MCF 10A (cell line): ENCODE measurements at places on chromosomes 1 and 21.

DNA sequence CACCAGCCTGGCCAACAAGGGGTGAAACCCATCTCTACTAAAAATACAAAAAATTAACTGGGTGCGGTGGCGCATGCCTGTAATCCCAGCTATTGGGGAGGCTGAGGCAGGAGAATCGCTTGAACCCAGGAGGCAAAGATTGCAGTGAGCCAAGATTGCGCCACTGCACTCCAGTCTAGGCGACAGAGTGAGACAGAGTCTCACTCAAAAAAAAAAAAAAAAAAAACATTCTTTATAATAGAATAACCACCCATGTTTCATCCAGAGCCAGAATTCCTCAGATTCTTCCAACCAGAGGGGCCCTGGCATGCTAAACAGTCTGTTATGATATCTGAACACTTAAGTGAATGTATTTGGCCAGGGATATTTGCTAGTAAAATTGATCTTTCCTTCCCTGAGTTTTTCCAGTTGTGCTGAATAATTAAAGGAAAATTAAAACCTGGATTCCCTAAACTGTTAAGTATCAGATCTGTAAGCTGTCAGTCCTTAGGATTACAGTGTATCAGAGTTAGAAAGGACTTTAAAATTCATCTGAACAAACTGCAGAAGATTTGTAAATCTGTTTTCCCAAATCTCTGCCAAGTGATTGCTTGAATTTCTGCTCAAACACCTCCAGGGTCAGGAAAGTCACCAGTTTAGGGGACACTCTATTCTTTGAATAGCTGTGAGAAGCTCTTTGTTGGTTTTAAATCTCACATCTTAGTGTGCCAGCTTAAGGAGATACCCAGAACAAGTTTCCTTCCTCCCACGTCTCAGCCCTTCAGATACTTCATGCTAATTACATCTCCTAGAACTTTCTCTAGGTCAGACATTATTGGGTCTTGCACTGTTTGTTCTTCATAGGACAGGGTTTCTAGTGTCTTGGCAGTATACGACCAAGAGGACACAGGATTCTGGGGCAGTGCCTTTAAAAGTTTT, 84.6 kb upstream of the BMP8A start:
- DNase-seq: no peak

GRCh38 chr1:212284332-212284743, 872 bp upstream of the PPP2R5A start:
- DNase-seq: no peak

DNA sequence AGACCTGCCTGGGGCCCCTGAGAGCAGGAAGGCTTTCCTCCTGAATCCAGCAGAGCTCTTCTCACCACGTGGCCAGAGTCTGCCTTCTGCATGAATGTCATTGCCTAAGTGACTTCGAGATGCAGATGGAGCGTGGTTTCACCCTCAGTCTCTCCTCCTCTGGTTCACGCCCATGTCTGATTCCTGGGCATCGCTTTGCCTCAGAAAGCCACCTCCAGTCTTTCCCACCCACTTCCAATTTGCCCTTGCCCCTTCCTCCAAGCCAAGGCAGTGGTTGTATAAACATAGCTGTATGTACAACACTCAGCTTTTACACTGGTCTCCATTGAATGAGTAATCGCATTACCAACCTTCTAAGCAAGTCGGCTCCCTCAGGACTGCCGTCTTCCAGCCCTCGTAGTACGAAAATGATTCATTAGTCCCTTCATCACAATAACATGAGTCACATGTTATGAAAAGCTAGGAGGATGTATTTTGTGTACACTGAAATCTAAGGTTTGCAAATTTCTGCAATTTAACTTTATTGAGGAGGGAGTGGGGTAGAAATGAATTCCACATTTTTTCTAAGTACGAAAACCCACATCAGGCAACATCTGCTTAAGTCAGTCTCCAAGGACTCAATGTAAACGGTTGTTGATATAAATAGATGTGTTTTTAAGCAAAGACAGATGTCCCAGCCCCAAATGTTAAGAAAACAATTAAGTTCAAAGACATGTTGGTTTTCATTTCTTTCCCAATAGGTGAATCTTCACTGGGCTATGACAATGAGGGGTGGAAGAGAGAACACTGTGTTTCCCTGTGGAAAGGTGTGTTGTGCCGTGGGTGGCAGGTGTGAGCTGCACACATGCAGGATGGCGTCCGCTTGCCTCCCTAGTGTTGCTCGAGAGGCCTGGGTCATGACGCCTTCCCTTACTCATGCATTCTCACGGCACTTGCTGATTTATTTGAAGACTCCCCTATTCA, 32.3 kb upstream of the ETS2 start:
- peak; percentile 92 for DNase-seq

DNA sequence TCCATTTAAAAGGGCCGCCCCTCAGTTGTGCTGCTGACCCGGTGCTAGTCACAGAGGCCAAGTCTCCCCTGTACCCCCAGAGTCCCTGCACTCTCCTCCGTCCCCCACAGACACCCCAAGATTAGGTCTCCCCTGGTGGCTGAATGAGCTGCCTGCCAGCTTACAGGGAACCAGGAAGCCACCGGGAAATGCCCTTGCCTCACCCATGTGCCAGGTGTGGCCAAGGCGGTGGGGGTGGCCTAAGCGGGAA, 32.7 kb downstream of the HSPG2 start:
- no peak for DNase-seq

- DNase-seq: no peak
Measured at GRCh38 chr1:71908303-71908702, 374.0 kb downstream of the NEGR1 start.

- peak; percentile 99 for DNase-seq
Measured at GRCh38 chr1:221612047-221612777, 129.7 kb downstream of the DUSP10 start.

GRCh38 chr1:11492235-11492634, 13.3 kb downstream of the DISP3 start:
- DNase-seq: no peak

DNA sequence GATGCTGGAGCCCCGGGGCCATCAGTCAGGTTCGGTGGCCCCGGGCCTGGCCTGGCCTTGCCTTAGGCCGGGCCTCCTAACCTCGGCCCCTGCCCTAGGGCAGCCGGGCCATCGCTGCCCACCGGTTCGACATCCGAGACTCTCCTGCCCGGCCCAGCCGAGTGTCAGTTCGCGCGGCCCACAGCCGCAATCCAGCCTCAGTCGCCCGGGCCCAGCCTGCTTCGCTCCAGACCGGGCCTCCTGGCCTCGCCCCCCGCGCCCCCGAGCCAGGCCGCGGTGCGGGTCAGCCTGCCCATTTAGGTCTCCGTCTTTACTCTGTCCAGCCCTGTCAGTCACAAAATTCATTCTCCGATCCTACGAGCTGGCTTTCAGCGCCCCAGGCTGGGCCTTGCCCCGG, 777 bp downstream of the LRRC41 start:
- DNase-seq: no peak

GRCh38 chr1:155968051-155968400, 10.3 kb downstream of the ARHGEF2 start:
- no peak for DNase-seq

- DNase-seq: no peak
Measured at GRCh38 chr1:27662261-27662660, 9.7 kb downstream of the IFI6 start.

- DNase-seq: no peak
Measured at GRCh38 chr1:245751726-245752470, 597.1 kb downstream of the KIF26B start.

DNA sequence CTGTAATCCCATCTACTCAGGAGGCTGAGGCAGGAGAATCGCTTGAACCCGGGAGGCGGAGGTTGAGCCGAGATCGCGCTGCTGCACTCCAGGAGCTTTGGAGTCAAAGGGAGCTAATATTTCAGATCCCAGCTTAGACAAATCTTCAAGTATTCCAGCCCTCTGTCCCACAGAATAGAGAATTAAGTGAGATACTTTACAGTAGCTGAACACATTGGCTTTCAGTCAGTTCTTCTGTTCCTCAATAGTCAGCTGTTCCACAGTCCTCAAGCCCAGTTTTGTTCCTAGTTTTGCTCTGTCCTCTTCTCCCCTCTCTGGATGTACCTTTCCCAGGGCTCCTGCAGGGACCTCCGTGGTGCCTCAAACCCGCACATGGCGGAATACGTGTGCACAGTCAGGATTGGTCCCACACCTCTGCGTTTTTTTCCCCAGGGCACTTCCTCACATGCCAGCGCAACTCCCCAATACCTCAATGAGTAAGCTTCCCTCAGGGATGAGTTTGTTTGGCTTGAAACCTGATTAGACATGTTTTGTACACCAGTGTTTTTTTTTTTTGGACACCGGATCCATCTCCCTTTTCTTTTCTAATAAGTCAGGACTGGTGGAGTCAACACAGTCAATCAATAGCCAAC, 1.2 kb downstream of the MFN2 start:
- DNase-seq: peak; percentile 93

DNA sequence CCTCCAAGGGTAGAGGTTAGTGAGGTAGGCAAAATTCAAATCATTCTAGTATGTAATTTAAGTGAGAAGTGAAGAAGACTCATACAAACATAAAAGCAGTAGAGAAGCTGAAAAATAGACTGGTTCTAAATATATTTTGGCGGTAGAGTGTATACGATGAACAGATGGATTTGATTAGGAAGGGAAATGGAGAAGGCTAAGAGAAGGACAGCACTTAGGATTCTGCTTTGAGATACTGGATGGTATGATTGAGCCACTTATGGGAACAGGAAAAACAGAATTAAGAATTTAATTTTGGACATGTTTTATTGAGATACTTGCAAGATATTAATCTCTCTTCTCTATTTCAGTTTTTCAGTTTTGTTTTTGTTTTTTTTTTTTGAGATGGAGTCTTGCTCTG, 60.1 kb downstream of the EPB41 start:
- DNase-seq: no peak

GRCh38 chr1:5744341-5744740, 247.9 kb downstream of the NPHP4 start:
- no peak for DNase-seq

- DNase-seq: no peak
Measured at GRCh38 chr1:182407724-182408123, 7.3 kb upstream of the TEDDM1 start.

- peak; percentile 9 for DNase-seq
Measured at GRCh38 chr1:38500352-38500751, 359.2 kb downstream of the RRAGC start.

DNA sequence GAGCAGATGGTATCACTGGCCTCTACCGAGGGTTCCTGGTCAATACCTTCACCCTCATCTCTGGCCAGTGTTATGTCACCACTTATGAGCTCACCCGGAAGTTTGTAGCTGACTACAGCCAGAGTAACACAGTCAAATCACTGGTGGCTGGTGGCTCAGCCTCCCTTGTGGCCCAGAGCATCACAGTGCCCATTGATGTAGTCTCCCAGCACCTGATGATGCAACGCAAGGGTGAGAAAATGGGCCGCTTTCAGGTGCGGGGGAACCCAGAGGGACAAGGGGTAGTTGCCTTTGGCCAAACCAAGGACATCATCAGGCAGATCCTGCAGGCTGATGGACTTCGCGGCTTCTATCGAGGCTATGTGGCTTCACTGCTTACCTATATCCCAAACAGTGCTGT, 6.1 kb downstream of the SLC25A44 start:
- DNase-seq: no peak

DNA sequence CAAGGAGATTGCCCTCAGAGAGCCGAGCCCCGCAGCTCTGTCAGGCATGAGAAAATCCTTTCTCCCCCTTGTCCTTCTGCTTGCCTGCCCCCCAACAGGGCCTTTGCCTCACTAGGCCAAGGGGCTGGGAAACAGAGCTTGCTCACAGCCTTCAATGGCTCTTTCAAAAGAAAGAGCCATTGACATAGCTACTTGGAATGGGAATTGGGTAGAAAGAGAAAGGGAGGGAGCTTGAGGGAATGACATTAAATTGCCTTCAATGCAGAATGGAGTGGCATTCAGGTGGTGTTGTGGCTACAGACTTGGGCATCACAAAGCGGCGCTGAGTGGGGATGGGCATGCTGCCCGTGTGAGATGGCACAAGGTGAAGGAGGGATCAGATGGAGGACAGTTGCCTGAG, 13.2 kb downstream of the SYT11 start:
- no peak for DNase-seq

- no peak for DNase-seq
Measured at GRCh38 chr1:44718091-44718490, 12.9 kb downstream of the RNU5D-1 start.

DNA sequence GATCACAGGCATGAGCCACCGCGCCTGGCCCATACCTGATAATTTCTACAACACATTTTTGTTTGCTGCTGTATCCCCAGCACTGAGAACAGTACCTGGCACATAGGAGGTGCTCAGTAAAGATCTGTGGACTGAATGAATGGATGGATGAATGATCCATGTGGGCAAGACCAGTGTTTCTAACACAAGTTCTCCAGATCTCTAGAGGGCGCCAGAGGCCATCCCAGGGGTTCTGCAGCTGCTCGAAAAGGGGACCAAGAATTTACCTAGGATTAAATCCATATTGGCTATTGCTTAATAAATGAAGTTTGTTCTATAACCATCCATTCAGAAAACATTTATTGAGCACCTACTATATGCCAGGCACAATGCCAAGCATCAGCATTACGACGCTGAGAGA, 167.7 kb downstream of the ACTL8 start:
- peak; percentile 54 for DNase-seq

- DNase-seq: no peak
Measured at GRCh38 chr1:173024543-173024942, 26.2 kb downstream of the TNFSF18 start.

DNA sequence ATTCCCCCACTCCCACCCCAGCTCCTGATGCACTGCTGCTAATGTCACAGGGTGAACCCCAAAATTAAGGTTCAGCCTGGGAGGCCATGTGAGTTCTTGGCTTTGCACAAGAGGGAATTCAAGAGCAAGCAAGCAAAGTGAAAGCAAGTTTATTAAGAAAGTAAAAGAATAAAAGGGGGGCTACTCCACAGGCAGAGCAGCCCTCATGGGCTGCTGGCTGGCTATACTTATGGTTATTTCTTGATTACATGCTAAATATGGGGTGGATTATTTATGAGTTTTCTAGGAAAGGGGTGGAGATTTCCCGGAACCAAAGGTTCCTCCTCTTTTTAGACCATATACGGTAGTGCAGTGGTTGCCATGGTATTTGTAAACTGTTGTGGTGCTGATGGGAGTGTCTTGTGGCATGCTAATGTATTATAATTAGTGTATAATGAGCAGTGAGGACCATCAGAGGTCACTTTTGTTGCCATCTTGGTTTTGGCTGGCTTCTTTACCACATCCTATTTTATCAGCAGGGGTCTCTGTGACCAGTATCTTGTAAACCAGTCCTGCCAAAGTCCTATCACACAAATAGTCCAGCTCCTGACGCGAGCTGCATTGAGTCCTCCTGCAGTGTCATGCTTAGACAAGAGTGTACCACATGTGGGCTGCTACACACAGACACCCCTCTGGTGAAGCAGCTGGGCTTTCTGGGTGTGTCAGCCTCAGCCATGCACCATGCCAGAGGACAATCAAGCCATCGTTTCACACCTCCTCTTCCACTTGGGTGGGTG, 46.4 kb upstream of the CSF1 start:
- no peak for DNase-seq

GRCh38 chr1:110976089-110976488, 12.4 kb upstream of the LRIF1 start:
- DNase-seq: no peak

- peak; percentile 16 for DNase-seq
Measured at GRCh38 chr1:84884671-84885389, 8.2 kb downstream of the LPAR3 start.

- no peak for DNase-seq
Measured at GRCh38 chr1:21783679-21784603, 992 bp upstream of the USP48 start.
